ENCODE measurements at places on chromosomes 2 and 18.

- DNase-seq: no peak
These were observed 71.8 kb downstream of the HAUS1 start for GRCh38 chr18:46176001-46176400.

GRCh38 chr2:173240083-173240482 is 114.6 kb upstream of the CDCA7 start:
- no peak for DNase-seq

- DNase-seq: peak; percentile 6
These were observed 42.1 kb downstream of the BMP10 start for GRCh38 chr2:68828887-68829708.

- DNase-seq: no peak
These were observed 37.3 kb downstream of the FER1L5 start for GRCh38 chr2:96679848-96680247.

- no peak for DNase-seq
These were observed 386.2 kb upstream of the HNRNPA3 start for GRCh38 chr2:176826356-176826755.

GRCh38 chr18:40662898-40663437 is 1292.1 kb upstream of the PIK3C3 start:
- DNase-seq: no peak

- DNase-seq: no peak
These were observed 147.3 kb downstream of the RDH14 start for GRCh38 chr2:18412980-18413675.

- DNase-seq: no peak
These were observed 111.9 kb downstream of the EPC2 start for GRCh38 chr2:148756292-148756975.
